ENCODE measurements at places on chromosomes 12 and 14.

DNA sequence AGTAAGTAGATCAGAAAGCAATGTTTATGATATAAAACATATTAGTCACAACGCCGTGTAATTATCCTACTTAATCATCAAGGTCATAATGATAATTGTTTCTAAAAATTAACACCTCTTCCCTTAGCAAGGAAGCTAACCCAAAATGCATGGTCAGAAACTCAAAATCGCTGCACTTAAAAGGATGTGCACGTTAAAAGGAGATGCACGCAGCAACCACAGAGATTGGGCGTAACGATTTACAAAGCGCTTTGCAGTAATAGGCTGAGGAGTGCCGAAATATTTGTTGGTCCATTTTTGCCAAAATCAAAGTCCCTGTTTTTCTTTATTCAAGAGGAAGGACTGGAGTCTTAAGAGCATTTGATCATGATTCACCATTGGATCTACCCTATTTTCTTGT lies 1077.2 kb downstream of the VRK1 start:
- DNase-seq, result no peak

- DNase-seq, result no peak
Measured at GRCh38 chr14:105495101-105495989, 4.3 kb downstream of the TEDC1 start.

GRCh38 chr12:54051026-54051842 lies 2.4 kb upstream of the HOXC4 start:
- DNase-seq, result no peak

DNA sequence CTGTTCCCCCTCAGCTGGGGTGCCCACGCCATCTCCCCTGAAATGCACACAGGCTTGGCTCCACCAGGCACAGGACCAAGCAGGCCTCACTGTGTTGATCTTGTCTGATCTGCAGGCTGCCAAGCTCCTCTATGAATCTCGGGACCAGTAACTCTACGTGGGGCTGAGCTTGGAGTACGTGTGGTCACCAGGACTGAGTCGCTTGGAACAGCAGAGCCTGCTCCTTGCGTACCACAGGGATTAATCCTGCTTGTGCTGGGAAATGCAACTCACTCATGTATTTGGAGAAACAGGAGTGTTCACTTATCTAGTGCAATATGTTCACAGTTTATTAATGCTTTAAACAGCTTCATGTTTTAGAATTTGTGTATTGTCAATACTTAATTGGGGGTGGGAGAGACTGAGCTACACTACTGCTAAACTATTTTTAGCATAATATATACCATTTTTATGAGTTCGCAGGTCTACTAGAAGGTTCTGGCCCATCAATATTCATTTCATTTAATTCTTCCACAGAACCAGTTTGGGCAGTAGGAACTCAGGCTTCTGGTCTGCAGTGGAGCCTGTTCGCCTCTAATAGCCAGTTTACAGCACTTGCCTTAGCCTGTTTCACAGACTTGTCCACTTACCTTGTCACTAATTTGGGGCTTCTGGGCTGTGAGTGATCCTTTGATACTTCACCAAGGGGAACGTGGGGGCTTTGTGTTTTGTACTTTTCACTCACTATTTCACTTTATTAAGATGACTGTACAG lies 17.4 kb downstream of the ZFYVE21 start:
- no peak for DNase-seq

GRCh38 chr12:5984873-5985272 lies 39.8 kb upstream of the ANO2 start:
- DNase-seq, result no peak

DNA sequence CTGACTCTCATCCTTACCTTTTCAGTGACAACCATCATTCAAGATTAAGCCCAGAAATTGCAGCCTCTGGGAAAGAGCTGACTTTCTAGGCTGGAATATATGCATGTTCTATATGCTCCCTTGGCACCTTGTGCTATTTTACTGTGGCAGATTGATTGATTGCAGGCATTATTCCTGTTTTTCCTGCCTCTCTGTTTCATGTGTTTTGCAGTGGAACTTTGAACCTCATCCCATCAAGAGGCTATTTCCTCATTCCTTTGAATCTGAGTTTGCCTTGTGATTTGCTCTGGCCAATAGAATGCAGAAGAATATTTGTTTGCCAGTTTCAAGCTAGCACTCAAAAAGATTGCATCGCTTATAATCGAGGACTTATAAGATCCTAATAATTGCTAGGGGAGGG lies 174.8 kb upstream of the DCN start:
- DNase-seq, result no peak

DNA sequence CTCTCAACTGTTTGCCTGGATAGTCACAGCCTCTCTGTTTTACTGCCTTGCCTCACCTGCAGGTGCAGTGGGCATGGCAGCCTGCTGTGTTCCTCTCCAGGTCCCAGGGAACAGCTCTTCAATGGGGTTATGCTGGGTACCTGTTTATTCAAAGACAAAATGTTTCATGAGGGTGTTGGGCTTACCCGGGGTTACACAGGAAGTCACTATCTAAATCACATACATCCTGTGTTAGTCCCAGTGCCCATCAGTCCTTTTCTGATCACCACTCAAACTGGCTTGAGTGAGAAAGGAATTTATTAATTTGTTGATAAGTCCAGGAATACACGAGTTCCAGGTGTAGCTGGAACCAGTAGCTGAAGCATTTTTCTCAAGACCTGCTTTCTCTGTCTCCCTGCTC lies 1503.6 kb upstream of the TMEM132C start:
- no peak for DNase-seq

GRCh38 chr14:104656014-104656714 lies 33.3 kb upstream of the INF2 start:
- DNase-seq, result no peak

DNA sequence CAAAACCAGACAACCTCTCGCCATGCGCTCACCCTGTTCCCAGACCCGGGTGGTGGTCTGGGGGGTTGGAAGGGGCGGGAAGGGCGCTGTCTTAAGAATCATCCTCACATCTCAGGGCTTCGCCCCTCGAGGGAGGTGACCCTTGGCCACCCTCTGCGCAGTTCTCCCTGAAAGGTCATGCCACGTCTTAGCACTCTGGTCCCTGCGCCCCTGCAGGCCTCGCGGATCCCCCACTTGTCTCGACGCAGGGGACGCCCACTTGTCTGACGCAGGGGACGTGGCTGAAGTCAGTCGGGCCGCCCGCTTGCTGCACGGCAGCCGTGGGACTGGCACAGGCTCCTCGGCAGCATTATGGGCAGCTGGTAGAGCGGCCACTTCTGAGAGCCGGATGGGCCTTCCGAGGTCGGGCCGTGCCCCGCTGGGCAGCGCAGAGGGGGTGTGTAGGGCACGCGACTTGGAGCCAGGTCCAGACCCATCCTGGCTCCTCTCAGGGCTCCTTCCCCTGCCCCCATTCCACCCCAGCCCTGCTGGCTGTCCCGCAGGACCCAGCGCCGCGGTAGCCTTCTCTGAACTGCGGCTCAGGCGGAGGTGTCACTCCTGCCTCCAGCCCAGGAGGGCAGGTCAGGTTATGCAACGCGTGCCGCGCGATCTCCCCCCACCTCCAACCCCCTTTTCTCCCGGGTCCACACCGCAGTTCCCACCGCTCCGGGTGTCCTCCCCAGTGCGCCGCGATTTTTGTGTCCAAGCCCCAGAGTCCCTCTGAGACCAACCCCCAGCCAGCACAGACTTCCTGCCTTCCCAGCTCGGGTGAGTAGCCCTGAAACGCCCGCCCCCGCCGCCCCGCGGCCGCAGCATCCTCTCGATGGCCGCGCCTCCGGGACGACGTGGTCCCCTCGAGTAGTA lies 40.9 kb upstream of the CAPRIN2 start:
- DNase-seq, result peak; percentile 53

- no peak for DNase-seq
Measured at GRCh38 chr12:19462406-19462805, 23.1 kb downstream of the AEBP2 start.

DNA sequence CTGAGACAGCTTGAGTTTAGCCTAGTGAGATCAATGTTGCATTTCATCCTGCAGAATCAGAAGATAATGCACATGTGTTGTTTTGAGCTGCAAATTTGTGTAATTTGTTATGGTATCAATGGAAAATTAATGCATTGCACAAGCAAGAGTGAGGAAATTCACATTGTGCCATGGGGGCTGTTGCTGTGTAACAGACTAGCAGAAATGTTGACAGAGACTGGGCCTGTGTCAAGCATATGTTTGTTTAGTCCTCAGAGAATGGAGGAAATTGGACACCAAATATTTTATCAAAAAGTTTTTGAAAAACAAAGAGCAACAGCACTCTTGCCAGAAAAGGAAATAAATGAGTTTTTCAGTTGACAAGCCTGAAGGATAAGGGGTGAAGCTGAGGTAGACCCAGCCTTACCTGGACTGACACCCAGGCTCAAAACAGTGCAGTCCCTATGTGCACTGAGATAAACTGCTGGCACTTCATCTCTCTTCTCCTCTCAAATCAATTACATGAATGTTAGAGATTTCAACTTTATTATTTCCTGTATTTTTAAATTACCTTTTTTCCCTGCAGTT lies 1150.0 kb downstream of the FSCB start:
- no peak for DNase-seq

DNA sequence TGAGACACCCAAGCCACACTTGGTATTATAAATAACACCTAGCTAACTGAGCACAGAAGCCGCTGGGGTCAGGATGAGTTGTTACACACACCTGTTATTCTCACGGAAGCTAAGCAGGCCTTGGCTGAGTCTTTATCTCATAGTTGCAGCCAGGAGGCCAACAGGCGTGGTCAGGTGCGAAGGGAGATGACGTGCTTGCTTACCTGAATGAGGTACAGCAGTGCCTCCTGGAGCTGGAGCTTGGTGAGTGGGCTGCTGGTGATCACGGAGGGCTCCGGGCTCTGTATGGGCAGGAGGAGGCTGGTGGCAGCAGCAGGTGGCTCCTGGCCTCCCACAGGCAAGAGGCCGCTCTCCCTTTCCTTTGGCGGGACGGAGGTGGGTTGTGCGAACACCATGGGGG lies 30.4 kb upstream of the CACNA2D4 start:
- DNase-seq, result no peak

DNA sequence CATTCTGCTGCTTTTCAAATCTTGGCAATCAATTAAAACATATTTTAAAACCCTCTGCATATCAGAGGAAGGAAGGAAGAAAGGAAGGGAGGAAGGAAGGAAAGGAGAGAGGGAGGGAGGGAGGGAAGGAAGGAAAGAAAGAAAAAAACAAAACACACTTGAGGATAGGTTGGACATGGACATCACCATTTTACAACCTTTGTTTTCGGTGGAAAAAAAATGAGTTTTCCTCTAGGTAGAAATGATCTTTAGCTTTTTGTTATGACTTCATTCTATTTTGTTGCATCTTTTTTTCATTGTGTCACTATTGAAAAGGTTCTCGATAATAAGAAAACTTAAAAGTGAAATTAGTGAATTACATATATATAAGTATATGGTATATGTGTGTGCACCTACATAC lies 522.9 kb downstream of the NOVA1 start:
- DNase-seq, result no peak

GRCh38 chr12:25830456-25830855 lies 128.0 kb upstream of the RASSF8 start:
- DNase-seq, result no peak

- no peak for DNase-seq
Measured at GRCh38 chr14:36320897-36321381, 502 bp upstream of the MBIP start.

- DNase-seq, result no peak
Measured at GRCh38 chr12:96368233-96368632, 32.0 kb downstream of the CDK17 start.

- DNase-seq, result no peak
Measured at GRCh38 chr14:50345846-50346422, 33.8 kb downstream of the DMAC2L start.

- no peak for DNase-seq
Measured at GRCh38 chr12:1828856-1829255, 8.5 kb downstream of the LRTM2 start.

DNA sequence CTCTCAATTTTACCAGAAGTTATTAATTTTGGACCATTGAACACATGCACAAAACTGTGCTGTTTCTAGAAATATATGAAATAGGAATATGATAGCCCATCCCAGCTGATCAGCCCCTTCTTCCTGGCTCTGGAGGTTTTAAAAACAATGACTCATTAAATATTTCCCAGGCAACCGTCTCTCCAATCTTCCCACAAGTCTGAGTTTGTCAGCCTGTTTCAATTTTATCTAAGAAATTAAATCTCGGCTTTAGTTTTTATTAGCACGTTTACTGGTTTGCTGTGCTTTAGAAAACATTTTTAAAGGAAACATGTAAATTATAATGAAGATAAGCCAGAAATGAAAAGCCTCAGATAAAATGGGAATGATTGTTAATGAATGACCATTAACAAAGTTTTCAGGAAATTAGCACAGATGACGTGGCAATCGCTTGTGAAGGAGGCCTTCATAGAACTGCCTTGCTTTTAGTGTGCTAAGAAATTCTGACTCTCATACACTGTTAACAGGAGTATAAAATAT lies 89.3 kb upstream of the RAP1B start:
- no peak for DNase-seq

- DNase-seq, result no peak
Measured at GRCh38 chr14:32565256-32565655, 236.2 kb downstream of the AKAP6 start.

GRCh38 chr14:30272848-30273832 lies 285.8 kb upstream of the G2E3 start:
- peak; percentile 14 for DNase-seq

DNA sequence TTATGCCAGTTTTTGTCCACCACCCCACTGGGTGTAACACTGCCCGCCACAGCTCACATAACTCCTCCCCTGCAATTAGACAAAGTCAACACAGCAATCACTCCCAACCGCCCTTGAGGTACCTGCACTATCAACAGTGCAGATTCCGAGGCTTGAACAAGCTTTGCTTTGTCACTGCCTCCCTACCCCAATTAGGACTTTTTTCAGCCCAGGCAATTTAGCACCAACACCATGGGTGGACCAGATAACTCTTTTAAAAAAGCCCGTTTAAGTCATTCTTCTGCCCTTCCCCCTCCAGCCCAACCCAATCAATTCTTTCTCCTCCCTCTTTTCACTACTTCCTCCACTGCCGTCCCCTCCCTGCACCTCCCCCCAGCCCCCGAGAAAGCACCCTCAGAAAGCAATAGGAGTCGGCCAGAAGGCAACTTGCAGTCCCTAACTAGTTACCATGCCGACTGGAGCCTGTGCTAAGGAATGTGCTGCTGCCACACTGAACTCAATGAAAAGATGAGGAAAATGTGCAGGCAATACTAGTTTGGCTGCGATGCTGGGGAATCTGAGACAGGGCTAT lies 45.7 kb upstream of the OTX2 start:
- DNase-seq, result peak; percentile 90

DNA sequence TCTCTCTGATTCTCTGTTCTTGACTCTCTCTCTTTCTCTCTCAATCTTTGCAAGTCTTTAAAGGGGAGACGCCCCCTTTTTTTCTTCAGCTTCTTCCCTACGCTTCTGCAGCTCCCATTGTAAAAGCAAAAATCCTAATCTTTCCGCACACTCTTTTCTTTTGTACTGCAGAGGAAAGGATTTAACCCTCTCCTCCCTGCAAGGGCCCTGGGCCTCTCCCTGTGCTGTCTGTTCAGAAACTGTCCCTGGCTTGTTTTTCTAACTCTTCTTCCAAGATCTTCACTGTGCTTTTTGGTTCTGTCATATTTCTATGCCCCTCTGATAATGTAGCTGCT lies 10.9 kb upstream of the SALL2 start:
- peak; percentile 80 for DNase-seq
